ENCODE measurements at places on chromosomes 13 and 19.

DNA sequence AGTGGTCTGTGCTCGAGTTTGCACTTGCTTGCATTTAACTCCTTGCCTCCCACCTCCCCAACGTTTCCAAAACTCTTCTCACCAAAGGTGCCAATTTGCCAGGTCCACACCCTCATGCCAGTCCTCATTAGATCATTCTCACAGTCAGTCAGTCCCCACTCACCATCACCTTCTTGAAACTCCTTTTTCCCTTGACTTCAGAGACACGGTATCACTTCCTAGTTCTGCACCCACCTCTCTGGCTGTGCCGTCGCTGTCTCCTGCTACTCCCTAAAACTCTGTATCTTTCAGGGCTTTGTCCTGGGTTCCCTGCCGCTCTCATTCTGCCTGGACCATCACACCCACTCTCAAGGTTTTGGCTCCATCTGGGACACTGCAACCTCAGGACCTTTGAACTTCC, 19.6 kb downstream of the OLFM2 start:
- DNase-seq: no peak

DNA sequence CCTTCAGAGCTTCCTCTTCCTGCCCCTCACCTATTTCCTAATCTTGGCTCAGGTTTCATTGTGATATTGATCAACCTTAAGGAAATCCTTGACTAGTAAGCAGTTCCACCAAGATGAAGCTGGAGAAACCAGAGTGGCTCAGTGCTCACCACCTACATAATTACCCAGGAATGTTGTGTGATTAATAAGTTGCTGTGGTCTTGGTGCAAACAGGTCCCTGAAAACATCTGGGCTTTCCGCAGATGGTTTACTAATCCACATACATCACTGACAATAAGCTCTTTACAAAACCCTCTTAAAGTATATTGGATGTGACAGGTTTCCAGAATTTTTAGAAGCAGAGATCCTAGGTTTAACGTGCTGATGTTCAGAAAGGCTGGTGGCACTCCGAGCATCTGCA, 8.6 kb upstream of the SERP2 start:
- no peak for DNase-seq

DNA sequence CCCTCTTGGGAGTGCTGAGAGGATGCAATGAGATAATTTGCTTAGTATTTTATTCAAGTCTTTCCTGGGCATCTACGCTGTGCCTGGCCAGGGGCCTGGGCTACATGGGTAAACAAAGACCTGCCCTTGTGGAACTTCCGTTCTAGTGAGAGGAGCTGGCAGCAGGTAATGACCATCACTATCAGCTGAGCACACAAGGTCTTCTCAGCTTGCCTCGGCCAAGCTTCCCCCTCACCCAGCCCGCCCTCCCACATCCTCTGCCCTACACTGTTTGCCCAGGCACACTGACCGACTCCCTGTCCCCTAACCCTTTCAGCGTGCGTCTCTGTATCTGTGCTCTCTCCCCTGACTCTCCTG, 8.6 kb upstream of the FKRP start:
- no peak for DNase-seq

DNA sequence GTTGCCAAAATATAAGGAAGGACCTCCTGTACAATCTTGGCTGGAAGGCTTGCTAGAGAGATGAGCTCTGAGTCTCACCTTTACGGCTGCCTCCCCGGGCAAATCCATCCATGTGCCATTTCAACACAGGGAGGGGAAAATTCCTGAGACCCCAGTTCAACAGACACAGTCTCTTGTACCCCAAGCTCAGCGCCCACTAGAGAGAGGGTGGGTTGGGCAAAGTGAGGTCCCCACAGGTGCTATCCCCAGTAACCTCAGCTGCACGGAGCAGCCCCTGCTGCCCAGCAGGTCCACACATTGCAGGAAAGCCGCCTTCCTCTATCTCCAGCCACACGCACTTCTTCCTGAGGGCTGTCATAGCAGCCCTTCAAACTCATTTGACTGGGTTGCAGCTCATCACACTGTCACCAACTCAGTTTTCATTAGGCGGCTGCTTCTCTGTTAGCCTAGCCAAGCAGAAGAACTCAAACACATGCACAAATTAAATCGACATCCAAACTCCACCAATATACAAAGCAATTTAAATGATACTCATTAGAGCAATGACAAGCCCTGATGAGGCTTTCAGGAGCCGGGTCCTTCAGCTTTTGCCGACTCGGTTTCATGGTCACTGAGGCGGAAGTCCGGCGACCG, 80.4 kb downstream of the TSHZ3 start:
- no peak for DNase-seq

- DNase-seq: no peak
Measured at GRCh38 chr13:75682326-75682725, 46.2 kb downstream of the LMO7 start.

- DNase-seq: no peak
Measured at GRCh38 chr19:43105496-43105895, 23.0 kb upstream of the PSG2 start.

DNA sequence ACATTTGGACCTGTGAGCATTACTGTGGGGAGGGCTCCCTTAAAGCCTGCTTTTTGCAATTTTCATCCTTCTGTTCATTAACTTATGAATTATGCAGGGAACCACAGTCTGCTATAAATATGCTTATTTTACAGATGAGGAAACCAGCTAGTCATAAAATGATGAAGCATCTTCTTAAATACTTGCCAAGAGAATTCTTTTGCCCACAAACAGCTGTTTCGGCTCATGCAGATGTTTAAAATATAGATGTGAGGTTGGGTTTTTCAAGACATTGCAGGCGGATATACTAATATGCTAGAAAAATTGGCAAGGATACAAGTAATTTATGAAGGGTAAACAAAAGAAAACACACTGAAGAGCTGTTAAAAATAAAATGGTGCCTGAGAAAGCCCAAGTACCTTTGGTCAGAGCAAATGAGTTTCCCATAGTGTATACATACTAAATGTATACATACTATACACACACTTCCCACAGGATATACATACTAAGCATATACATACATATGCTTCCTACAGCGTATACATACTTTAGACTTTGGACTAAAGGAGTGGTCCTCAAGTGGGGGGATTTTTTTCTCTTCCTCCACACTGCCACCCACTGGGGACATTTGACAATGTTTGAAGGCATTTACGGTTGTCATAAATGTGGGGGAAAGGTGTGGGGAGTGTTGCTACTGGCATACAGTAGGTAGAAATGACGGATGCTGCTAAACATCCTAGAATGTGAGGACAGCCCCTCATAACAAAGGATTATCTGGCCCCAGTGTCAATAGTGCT, 164.9 kb upstream of the CSNK1A1L start:
- DNase-seq: no peak

GRCh38 chr19:10271543-10272086, 695 bp downstream of the ICAM1 start:
- DNase-seq: no peak

DNA sequence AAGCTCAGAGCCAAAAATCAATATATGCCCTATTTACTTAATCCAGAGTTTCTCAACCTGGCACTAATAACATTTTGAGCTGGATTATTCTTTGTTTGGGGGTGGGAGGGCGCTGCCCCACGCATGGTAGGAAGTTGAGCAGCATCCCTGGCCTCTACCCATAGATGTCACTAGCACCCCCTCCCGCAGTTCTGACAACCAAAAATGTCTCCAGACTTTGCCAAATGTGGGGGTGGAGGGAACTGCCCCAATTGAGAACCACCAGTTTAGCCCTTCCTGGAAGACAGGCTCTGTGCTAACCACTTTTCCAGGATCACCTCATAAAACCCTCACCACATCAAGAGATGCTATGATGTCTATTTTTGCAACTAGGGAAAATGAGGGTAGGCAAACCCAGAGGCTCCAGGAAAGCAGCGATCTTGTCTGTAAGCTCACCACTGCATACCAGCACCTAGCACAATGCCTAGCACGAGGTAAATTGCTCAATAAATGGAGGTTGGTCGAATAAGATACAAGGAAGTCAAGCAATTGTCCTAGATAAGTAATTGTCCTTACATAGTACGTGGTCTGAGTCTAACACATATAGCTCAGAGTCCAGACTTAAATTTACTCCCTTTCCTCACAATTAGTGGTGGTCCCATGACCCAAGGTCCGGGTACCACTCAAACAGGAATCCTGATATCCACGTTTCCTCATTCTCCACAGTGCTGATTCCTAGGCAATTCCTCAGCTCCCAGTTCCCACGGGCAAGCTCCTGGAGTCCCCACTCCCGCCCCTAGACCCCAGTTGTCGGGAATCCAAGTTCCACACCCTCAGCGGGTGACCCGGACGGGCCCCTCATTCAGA, 892 bp downstream of the TRIR start:
- peak; percentile 45 for DNase-seq

- DNase-seq: no peak
Measured at GRCh38 chr13:114004420-114005205, 30.7 kb upstream of the C13orf46 start.

DNA sequence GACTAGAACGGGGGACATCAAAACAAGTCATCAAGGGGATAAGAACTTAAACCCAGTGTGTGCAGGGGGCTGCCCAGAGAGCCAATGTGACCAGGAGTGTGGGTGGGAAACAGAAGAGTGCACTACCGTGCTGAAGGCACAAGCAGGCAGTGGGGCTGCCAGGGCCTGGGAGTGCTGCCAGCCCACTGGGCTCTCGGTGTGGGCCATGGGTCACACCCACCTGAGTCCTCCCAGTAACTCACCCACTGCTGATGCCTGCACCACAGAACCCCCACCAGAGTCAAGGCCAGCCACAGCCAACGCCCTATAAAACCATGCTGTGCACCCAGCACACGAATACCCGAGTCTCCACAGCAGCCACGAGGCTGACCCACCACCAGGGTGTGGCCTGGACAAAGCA, 8.5 kb downstream of the MED26 start:
- DNase-seq: no peak

GRCh38 chr13:31946091-31946770, 85.3 kb upstream of the FRY start:
- DNase-seq: no peak

DNA sequence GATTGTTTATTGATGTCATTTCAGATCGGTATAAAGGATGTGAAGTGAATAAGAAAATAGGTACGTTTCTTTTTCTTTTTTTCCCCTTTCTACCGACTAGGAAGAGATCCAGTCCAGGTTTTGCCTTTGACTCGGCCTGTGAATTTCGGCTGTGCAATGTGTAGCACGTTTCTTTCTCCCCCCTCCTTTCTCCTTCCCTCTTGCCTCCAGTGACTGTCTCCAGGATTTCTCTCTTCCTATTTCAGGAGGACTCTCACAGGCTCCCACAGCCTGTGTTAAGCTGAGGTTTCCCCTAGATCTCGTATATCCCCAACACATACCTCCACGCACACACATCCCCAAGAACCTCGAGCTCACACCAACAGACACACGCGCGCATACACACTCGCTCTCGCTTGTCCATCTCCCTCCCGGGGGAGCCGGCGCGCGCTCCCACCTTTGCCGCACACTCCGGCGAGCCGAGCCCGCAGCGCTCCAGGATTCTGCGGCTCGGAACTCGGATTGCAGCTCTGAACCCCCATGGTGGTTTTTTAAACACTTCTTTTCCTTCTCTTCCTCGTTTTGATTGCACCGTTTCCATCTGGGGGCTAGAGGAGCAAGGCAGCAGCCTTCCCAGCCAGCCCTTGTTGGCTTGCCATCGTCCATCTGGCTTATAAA, at the start of gene GPC6:
Gene GPC6, plus strand, starts transcription at position 185 of the 657 bp plus-strand sequence.
- DNase-seq: no peak

DNA sequence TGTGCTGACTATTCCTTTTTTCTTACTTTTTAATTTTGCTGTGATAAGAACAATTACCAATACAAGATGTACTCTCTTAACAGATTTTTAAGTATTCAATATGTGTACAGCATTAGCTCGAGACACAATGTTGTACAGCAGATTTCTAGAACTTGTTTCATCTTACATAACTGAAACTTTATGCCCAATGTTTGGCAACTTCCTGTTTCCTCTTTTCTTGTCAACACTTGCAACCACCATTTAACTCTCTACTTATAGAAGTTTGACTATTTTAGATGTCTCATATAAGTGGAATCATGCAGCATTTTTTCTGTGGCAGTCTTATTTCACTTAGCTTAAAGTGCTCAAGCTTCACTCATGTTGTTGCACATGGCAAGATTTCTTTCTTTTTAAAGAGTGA, 1426.8 kb downstream of the SLITRK5 start:
- DNase-seq: no peak

GRCh38 chr13:114043421-114044053, 69.7 kb upstream of the C13orf46 start:
- no peak for DNase-seq

- no peak for DNase-seq
Measured at GRCh38 chr13:44974056-44974793, 15.0 kb downstream of the NUFIP1 start.

- DNase-seq: no peak
Measured at GRCh38 chr13:110387451-110388107, 80.5 kb downstream of the COL4A2 start.

DNA sequence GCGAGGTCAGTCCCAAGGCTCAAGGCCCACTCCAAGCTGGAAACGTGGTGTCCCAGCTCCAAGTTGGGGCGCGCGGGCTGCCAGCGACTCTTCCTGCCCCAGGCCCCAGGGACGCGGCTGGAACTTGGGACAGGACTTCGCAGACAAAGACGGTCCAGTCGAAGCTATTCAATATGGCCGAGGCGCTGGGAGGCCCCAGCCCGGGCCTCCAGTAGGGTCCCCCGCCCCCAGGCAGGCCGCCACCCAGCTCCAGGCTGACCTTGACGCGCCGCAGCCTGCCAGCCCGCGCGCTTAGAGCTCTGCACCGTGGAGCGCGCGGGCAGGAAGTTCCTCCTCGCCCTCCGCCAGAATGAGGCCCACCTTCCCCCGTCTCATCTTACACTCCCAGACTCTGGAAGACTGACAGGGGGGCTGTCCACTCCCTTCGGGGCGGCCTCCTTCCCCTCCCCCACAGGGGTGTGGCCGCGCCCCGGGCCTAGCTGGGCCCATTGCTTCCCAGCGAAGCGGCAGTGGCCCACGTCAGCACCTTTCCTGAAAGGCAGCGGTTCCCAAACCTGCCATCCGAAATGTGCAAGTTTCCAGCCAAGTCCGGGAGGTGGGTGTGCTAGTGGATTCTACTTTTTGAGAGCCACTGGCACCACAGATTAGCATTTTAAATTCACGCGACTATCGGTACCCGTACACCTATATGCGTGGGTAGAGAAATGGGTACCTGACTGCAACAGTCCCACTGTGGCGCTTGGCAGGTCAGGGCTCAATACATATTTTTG, at the start of gene CCDC8:
Gene CCDC8, minus strand, starts transcription at position 303 of the 770 bp plus-strand sequence. CDS start 754 bp downstream, outside the sequence.
- DNase-seq: no peak

GRCh38 chr13:75399168-75399878, 82.6 kb downstream of the TBC1D4 start:
- DNase-seq: no peak

- DNase-seq: no peak
Measured at GRCh38 chr13:92307752-92308151, 909.3 kb downstream of the GPC5 start.

- no peak for DNase-seq
Measured at GRCh38 chr13:48431431-48431830, 18.5 kb upstream of the LPAR6 start.

GRCh38 chr19:36139473-36140303, at the start of gene CAPNS1:
TSS of gene CAPNS1 (plus strand) at chr19:36140066. CDS start at chr19:36141012, 946 bp downstream.
- peak; percentile 88 for DNase-seq

DNA sequence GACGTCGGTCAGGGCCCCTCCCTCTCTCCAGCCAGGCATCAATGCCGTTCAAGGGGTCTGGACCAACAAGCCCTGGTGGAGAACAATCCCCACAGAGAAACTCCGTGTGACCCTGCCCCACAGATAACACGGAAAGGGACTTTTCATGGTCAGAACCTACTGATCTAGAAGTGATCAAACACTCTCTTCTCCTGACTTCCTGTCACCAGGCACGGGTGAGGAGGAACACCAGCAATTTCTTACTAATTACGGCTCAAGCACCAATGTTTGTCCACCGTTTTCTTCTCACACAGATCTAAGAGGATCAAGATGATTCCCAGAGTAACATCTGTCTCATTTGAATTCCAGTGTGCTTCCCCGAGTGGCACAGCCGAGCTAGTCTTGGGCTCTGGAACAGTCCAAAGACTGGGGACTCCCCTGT, 11.8 kb downstream of the RASA3 start:
- no peak for DNase-seq

All from activated naive CD4-positive, alpha-beta T cell treated with anti-CD3 and anti-CD28 coated beads, Interleukin-2, amount 50 U/mL, for 16 hours (primary cell).